ENCODE measurements at places on chromosomes 2 and 18.

GRCh38 chr18:79314838-79315388 lies 80.8 kb upstream of the NFATC1 start:
- DNase-seq: no peak

DNA sequence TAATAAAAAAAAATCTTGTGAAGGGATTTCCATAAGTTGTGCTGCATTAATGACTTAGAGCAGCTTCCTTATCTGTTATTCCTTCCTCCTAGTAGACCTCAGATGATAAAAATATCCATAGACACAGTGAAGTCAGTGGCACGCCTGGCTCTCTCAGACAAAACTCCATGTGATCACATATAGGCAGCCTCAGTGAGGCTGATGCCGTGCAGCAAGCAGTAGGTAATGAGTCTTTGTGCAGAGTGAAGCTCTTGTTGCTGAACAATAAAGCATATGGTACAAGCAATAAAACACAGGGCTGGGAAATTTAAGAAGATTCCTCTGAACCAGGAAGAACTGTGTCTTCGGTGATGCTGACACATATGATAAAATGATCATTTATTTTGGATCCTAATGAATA lies 102.7 kb downstream of the CSRNP3 start:
- DNase-seq: no peak

- peak; percentile 43 for DNase-seq
Observed at GRCh38 chr2:172168917-172169346, 66.2 kb upstream of the DLX2 start.

DNA sequence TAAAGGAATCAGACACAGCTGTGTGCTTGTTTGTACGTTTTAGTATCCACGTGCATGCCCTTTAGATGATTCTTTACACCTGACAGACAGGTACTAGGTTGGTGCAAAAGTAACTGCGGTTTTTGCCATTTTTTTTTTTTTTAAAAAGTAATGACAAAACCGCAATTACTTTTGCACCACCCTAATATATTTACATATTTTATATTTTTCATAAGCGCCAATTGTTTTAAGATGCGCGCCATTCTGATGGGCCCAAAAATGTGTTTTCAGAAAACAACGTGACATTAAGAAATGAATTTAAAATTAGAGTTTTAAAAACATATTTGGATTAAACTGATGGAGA lies 972 bp upstream of the COBLL1 start:
- DNase-seq: no peak

DNA sequence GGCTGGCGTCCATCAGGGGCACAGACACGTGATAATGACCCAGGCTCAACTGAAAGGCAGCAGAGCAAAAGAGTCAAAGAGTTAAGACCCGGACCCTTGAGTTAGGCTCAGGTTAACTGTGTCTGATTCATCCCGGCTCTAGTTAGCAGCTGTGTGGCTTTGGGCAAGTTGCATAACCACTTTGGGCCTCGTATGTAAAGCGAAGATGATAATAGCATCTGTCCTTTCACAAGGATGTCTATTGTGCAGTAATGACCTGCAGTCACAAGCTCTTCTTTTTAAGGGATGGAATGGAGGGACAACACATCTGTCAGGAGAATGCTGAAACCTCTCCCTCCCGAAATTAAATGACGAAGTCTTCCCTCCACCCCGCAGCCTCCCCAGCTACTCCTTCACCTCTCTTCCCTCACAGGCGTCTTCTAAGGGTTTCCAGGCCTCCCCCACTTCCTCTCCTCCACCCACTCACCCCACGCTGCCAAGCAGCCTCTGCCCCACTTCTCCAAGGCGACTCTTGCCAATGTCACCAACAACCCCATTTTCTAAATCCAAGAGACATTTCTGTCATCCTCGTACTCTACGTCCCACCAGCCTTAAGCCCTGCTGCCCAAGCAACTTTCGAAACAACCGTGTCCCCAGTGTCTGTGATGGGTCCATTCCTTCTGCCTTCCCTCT lies 135.1 kb upstream of the ID2 start:
- no peak for DNase-seq

GRCh38 chr18:21191596-21192307 lies 50.3 kb upstream of the GREB1L start:
- DNase-seq: peak; percentile 68

DNA sequence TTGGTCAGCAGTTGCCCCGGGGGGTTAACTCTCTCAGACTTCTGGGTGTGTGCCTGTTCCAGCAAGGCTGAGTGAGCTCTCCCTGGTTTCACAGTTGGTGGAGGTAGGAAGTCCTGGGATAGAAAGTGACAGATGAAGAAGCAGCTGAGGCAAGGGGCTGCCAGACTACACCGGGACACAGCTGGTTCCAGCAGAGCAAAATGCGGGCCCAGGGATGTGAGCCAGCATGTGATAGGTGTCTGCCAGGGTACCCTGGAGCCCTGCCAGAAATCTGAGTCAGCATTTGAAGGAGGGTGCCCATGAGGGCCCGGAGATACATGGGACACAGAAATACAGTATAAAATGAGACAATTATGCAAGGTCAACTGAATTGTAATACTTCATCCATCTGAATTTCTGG lies 79.3 kb upstream of the LGALSL start:
- DNase-seq: no peak

- no peak for DNase-seq
Observed at GRCh38 chr18:63099848-63100629, 219.5 kb downstream of the BCL2 start.

- DNase-seq: no peak
Observed at GRCh38 chr2:138036522-138036921, 72.2 kb downstream of the HNMT start.

GRCh38 chr2:118774458-118775133 lies 72.9 kb downstream of the EN1 start:
- peak; percentile 76 for DNase-seq

- DNase-seq: no peak
Observed at GRCh38 chr2:28413152-28413898, 20.7 kb downstream of the FOSL2 start.

- DNase-seq: no peak
Observed at GRCh38 chr2:49002750-49003149, 151.6 kb downstream of the FSHR start.

DNA sequence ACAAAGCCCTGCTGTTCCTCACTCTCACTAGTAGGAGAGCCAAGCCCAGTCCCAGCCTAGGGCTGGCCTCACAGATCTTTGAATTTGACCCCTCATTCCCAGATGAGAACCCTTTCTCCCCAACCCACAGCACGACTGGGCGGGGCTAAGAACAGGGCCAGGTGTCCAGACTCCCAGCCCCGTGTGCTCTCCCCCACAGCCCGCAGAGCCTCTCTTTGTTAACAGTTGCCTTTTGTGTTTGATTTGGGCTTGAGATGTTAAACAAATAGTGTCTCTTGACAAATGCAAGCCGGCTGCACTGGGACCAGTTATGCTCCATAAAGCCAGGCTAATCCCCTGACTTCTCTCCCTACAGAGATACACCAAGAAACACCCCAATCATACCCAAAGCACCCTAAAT lies 4.7 kb upstream of the KCNK3 start:
- DNase-seq: no peak

DNA sequence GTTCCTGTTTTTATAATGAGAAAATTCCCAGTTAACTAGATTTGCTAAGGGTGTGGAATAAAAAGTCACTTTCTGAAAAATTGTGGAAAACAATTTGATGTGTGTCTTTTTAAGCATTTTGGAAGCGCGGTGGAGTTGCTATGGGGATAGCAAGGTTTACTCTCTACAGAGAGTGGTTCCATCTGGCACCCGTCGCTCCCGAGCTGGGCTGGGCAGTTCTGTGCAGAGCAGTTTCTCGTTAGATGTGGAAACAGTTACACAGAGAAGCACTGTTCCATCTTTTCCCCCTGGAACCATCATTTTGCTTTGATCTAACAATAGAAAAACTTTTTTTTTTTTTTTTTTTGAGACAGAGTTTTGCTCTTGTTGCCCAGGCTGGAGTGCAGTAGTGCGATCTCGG lies 17.4 kb downstream of the LDLRAD4 start:
- no peak for DNase-seq

GRCh38 chr18:25814841-25815458 lies 275.5 kb downstream of the SS18 start:
- DNase-seq: no peak

DNA sequence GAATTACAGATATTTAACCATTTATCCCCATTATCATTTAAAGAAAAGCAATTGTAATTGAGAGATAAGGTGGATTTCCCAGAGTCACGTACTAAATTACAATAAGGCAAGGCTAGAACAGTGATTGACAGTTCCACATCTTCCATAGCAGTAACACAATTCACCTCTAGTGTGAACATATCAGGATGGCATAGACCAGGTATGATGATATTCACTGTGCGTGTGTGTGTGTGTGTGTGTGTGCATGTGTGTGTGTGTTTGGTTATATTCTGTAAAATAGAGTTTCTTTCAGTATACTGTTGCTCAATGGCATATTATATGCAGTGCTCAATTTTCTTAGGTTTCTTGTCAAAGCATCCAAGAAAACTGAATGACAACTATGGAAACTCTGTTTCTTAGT lies 1.7 kb downstream of the SCN2A start:
- DNase-seq: no peak

DNA sequence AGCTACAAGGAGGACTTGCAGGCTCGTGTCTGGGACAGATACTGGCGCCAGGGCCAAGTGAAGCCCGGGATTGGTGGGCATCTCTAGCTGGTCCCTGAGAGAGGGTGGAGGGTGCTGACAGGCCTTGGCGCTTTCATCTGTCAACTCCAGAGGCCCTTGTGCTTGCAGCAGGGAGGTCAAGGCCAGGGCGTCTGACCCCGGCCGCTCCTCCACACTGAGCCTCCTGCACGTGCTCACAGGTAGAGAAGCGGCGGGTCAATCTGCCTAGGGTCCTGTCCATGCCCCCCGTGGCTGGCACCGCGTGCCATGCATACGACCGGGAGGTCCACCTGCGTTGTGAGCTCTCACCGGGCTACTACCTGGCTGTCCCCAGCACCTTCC lies 9.5 kb downstream of the CAPN10 start:
- no peak for DNase-seq

GRCh38 chr18:11497585-11497984 lies 111.8 kb upstream of the SLC35G4 start:
- DNase-seq: no peak

- no peak for DNase-seq
Observed at GRCh38 chr2:216283038-216283900, 89.0 kb downstream of the MARCHF4 start.

DNA sequence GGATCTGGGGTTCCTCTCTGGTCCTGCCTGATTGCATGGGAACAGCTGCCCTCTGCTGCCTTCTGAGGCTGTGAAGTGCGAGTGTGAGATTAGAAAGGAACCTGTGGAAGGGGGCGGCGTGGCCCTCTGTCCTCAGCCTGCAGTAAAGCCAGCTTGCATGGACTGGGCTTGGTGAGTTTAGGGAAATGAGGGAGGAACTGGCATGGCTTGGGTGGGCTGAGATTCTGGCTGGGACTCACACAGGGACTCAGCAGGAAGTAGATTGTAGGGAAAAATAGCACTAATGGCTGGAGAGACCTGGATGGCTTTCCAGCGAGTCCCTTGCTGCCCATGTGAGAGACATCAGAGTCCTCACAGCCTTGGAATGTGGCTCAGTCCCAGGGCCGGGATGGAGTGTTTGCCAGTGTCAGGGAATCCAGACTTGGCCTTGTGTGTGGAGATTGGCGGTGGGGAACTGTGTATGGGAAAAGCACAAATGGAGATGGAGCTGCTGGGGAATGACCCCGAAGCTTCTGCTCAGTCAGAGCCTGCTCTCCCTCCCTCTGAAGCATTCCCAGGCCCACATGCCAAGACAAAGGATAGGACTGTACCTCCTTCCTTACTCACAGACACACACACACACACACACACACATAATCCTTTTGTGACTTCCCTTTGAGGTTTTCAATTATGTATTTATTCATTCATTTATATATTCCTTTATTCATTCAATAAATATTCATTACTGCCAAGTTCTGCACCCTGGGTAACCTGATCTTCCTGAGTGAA lies 115.4 kb downstream of the ACAA2 start:
- DNase-seq: peak; percentile 50

GRCh38 chr2:61456070-61456745 lies 14.7 kb downstream of the USP34 start:
- DNase-seq: no peak

DNA sequence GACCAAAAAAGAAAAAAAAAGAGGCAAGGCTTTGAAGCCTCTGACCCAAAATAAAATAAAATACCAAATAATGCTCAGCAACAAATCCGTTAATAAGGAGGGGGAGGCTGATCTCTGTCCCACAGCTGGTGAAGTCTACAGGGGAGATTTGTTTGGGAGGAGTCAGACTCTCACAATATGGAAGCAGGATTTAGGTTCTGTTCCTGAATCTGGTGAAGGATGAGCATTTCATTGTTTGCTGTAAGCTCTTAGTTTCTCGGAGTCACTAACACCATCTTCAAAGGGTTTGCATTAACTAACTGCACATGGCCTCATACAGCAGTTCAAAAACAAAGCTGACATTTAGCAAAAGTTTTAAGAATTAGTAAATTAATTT lies 339.4 kb upstream of the TNP1 start:
- no peak for DNase-seq

- no peak for DNase-seq
Observed at GRCh38 chr2:107712857-107713256, 113.8 kb upstream of the RGPD4 start.

DNA sequence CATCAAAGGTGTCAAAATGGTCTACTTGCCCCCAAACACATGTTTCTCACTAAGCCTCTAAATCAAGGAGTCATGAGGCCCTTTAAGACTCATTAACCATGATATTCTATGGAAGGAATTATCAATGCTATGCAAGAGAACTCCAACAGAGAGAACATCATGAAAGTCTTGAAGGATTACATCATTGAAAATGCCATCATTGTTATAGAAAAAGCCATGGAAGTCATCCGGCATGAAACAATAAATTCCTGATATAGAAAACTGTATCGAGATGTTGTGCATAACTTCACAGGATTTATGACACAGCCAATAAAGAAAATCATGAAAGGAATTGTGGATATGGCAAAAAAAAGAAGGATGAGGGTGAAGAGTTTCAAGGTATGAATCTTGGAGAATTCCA lies 1363.6 kb upstream of the CDH2 start:
- no peak for DNase-seq

- DNase-seq: no peak
Observed at GRCh38 chr18:34624551-34624950, 85.5 kb upstream of the DTNA start.

Data from AG08396 (cell line).